ENCODE measurements at places on chromosomes 6 and 20.

- DNase-seq = no peak
These were observed 8.0 kb downstream of the PXDC1 start for GRCh38 chr6:3743541-3743940.

DNA sequence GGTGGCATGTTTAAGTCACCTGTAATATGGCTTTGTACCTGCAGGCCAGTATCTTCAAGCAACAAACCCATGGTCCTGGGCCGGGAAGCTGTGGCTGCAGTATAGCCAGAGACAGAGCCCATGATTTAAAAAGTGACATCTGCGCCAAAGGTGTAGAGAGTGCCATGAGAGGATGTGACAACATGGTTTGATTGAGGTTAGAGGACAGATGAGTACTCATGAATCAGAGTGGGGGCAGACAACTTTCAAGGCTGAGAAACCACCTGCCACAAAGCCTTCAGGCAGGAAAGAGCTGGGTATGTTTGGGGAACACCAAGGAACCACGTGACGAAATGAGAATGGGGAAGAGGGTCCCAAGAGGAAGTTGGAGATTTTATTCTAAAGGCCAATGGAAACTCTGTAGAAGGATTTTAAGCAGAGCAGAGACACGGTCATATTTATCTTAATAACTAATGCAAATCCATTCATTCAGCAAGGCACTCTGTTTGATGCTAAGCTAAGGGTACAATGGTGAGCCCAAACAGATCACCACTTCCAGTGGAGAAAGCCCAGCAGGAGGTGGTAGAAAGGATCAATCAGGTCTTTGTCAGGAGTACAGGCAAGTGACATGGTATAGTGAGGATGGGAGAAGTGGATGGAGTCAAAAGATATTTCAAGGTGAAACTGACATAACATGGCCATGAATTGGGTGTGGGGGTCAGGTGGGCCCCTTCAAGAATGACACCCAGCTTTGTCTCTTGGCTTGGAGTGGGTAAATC, 3.4 kb upstream of the MICAL1 start:
- DNase-seq = no peak

- DNase-seq = no peak
These were observed 24.8 kb downstream of the NFYA start for GRCh38 chr6:41097467-41098090.

DNA sequence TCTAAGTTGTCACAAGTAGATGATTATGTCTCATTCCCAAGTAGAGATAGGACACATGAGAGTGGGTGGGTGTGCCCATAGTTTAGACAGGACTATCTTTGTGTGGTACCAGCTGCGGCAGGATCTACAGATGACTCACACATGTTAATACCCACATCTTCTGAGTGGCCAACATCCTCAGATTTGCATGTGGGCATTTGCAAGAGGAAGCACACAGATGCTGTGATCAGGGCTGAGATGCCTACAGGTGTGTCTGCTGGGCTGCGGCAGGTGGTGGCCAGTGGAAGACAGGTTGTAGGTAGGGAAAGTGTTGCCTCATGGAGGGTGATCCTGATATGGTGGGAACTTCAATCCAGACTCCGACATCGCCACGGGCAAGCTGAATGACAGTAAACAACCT, 50.8 kb downstream of the UTRN start:
- no peak for DNase-seq

- peak; percentile 17 for DNase-seq
These were observed 6.6 kb upstream of the HEBP2 start for GRCh38 chr6:138397128-138398122.

DNA sequence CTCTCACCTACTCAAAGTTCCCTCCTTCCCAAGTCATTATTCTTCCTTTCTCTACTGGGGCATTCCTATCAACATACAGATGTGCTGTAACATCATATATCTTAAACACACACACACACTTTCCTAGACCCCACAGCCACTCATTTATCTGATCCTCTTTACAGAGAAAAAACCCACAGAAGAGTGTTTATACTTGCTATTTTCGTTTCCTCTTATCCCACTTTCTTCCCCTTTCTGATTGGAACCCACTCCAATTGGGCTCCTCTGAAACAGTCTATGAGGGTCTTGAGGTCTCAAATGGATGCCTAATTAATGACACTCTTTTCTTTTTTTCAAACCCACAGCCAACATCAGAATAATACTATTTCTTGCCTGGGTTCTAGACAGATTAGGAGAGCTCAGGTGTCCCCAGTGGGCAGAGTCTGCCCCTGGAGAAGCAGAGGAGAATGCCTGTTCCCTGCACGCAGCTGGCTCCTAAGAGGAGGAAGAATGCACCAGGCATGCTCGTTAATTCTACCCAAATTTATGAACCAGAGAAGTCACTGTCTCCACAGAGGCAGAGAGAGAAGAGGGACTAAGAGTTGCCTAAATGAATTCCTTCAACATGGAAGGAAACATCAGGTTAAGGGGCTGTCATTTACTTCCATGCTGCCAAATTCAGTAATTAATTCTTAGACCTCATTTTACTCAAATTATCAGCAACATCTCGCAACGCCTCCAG, 65.9 kb downstream of the CRYBG1 start:
- DNase-seq = no peak

DNA sequence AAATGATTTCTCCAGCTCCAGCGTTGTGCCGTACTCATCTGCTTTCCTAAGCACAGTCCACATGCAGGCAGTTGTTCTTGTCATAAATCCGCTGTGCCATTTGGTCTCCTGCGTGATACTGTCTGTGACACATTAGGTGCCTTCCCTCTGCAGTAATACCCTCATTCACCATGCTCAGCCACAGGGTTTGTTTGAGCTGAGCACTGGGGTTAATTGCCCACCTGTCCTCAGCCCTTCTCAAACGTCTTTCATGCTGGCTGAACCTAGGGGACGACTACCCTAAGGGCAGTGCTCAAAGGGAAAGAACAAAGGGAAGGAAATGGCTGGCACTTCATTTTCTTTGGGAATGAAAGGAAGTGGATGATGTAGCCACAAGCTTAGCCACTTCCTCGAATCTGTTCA, 64.2 kb upstream of the MYLIP start:
- DNase-seq = peak; percentile 48

GRCh38 chr20:32585011-32585585, at the start of gene NOL4L:
TSS of gene NOL4L (minus strand) at chr20:32585333. CDS start at chr20:32584890, 443 bp downstream.
- DNase-seq = peak; percentile 32

GRCh38 chr6:79117752-79118151, 39.7 kb upstream of the PHIP start:
- peak; percentile 11 for DNase-seq

DNA sequence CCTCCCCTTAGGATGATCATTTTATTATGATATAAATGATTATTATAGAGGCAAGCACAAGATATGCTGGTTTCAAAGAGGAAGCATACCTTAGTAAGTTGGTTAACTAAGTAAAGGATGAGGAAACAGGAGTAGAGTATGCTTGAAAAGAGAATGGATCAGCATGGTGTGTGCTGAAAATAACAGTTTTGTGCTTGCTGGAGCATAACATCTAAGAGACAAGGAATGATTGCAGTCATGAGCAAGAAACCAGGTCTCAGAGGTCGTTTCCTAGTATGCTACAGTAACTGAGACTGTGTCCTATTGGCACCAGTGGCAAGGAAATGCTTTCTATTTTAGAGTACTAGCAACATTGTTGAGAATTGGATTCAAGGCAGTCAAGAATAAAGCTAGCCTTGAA, 34.1 kb downstream of the CDC40 start:
- DNase-seq = no peak

DNA sequence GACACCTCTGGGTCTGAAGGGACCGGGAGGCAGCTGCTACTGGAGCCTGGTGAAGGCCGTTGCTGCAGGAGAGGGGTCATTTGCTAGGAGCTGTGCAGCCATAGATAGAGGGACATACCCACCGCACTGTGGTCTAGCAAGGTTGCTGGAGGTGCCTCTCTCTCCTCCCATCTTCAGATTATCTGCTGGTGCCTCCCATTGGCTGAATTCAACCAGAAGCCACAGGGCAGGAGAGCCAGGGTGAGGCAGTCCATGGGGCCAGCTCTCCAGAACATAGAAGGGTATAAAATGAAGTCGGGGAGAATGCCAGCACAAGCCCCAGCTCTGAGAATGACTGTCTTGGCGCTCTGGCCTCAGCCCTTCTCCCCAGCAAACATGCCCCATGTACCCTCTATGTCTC, 98.0 kb downstream of the VEGFA start:
- DNase-seq = no peak

DNA sequence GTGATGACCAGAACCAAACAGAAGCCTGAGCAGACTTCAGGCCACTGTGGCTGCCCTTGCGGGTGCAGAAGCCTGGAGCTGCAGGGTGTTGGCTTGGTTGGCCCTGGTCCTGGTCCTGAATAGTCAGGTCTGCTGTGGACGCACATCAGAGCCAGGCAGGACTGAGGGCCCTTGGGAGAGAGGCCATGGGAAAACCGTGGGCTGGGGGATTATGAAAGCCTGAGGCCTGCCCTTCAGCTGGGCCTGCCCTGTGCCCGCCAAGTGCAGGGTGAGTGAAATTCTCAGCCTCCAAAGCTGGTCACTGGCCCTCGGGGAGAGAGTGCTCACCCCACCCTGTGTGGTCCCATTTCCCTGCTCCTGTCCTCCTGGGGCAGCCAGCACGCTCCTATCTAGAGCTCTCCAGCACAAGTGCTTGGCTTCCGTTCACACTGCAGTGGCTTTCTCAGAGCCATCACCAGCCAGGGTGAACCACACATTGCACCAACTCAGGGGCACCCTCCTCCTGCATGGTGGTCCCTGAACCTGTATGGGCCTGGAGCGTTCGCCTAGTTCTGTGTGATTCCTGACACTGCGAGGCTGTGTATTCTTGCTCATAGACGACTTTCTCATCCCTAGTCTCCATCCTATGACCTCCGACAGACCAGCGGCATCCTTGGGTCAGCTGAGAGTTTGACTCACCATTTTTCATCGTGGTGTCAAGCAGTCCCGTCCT, 146.1 kb downstream of the TTLL2 start:
- no peak for DNase-seq

DNA sequence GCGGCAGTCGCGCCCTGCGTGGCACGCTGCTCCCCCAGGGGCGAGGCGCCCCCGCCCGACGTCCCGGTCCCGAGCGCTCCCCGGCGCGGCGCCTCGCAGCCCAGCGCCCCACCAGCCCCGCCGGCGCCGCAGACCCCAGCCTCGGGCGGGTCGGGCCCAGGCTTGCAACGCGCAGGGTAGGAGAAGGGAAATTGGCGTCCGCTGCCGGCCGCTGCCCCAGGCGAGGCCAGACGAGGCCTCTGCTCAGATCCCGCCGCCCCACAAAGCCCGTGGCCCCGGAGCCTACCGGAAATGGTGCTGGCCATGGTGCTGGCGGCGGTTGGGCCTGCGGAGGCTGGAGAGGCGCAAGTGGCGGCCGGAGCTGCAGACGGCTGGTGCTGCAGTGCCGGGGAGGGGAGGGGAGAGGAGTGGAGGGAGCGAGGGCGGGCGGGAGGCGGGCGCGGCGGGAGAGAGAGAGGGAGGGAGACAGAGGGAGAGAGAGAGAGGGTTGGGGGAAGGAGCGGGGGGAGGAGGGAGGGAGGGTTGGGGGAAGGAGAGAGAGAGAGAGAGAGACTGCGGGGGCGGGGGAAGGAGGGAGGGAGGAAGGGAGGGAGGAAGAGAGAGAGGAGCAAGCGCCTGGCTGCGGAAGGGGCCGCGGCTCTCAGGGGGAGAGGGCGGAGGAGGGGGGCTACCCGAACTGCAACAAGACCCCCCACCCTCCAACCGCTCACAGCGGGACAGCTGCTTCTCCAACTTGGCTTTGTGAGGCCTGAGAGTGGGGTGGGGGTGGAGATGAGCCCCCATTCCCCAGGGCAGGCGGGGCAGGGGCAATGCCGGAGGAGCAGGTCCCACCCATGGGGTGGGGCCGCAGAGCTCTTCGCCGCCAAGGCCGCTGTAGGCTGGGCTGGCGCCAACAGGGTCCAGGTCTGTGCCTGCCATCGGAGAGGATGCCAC, at the start of gene STMN3:
Gene STMN3 (minus strand): TSS at position 384 of the 933 bp plus-strand sequence. CDS start 79 bp downstream, at position 305.
- peak; percentile 92 for DNase-seq

DNA sequence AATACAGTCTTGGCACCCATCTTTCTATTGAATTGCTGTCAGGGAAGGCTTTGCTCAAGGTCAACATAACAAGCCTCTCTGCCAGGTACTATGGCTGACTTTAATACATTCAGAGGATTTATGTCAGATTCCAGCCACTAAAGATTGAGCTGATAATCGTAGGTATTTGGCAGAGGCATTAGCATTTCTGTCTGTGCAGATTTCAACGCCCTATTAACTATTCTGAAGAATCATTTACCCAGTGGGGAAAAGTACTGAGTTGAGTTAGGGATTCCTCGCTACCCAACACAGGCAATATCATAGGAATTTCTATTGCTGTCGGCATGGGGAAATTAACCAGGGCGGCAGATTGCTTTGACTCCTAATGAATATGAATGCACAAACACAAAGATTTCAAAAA, 233.7 kb upstream of the SPTLC3 start:
- no peak for DNase-seq

DNA sequence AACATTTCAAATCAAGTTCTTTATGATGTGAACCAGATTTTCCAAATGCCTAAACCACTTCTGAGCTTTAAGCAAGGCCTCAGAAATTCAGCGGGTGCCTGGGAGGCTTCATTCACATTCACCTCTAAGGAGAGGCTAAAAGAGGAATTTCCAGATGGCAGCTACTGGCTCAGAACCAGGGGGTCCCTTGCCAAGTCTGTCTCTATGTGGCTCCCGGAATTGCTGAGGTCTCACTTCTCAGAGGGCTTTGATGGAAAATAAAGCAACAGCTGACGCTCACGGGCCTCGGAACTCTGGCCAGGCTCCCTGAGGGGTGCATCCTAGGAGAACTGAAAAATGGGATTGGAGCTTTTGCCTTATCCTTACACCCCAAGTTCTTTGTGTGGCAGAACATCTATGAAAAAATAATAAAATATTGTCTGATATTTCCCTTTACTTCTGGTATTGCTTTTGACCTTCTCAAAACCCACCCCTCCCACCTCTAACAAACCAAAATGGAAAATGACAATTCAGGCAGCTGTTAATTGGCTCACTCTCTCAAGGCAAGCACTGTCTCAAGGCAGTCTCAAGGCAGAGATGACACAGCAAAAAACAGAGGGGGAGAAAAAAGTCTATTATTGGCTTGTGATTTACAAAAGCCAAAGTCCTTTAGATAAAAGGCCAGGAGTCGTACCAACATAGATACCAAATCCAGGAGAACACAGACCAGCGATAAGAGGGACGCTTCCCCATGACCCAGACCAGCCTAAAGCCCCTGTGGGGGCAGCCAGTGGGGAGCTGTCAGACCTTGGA, 21.8 kb upstream of the LRRN4 start:
- DNase-seq = no peak

DNA sequence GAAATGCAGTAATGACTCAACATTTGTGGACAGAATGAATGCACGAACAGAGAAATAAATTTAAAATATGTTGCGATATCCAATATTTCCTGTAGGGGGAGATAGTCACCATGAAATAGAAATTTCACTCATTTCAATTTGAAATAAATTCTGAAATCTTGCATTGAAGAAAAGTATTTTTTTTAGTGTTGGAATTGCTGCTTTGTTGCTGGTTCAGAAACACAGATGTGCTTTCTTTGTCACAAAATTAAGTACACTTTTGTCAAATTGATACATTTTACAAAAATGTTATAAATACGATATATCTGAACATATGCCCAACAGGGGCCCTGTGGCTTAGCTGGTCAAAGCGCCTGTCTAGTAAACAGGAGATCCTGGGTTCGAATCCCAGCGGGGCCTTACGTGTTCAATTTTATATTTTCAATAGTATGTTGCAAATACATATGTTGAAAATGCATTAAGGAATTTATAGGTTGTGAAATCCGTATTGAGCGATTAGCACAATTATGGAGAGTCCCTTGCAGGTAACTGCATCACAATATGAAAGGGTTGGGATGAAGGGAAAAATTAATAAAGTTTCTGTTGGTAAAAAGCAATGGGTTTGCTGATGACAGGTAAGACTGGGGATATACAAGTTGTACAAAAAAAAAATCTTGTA, 85.4 kb upstream of the PRSS16 start:
- peak; percentile 58 for DNase-seq

GRCh38 chr6:170462366-170463020, 90.6 kb downstream of the PSMB1 start:
- DNase-seq = no peak

Measured in mesenchymal stem cell (in vitro differentiated cells and primary cell).